Heart right ventricle (tissue), 16 donors: ENCODE measurements at places on chromosomes 16 and 17.
A peak's percentile ranks its signal among the peaks of the same experiment; 100 is the strongest.

DNA sequence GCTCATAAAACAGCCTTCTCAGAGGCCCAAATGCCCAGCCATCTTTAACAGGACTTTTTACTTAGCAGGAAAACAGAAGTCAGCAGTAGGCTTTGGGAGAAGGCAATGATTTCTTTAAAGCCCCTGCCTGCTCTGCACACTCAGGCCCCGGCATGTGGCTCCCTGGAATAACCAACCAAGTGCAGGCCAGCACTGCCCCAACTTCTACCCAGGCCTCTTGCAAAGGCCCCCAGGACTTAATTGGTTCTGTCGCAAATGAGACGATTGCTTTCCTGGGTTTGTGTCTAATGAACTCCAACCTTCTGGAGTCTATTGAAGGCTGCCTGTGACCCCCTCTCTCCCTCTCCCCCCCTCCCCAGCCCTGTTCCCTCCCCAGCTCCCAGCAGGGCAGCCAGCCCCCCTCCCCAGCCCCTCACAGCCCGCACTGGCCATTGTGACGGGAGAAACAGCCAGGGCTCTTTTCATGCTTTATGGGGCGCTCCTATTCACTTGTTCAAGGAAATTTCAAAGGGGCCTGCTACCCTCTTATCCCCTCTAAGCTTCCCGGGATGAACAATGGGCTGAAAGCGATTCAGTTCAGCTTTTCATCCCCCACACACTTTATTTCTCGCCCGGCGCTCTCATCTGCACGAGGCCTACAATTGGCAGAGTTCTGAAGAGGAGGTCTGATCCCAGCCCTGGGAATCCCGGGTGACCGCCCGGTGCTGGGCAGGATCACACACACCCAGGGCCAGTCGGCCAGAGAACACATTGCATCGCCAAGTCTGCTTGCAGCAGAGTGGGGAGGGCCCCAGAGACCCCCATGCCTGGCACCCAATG is 15.5 kb downstream of the AXIN2 start:
- peak; percentile 43 for DNase-seq

- DNase-seq = no peak
Measured at GRCh38 chr16:55367301-55367811, 43.4 kb downstream of the IRX6 start.

- no peak for DNase-seq
Measured at GRCh38 chr17:50634224-50634914, at the start of gene ABCC3. TSS of gene ABCC3 (plus strand) at chr17:50634881. CDS start at chr17:50634937, 56 bp downstream.

GRCh38 chr17:74690409-74690825 is 22.3 kb downstream of the CD300LF start:
- no peak for DNase-seq
